ENCODE measurements at places on chromosomes 3 and 15.
A peak's percentile ranks its signal among the peaks of the same experiment; 100 is the strongest.

DNA sequence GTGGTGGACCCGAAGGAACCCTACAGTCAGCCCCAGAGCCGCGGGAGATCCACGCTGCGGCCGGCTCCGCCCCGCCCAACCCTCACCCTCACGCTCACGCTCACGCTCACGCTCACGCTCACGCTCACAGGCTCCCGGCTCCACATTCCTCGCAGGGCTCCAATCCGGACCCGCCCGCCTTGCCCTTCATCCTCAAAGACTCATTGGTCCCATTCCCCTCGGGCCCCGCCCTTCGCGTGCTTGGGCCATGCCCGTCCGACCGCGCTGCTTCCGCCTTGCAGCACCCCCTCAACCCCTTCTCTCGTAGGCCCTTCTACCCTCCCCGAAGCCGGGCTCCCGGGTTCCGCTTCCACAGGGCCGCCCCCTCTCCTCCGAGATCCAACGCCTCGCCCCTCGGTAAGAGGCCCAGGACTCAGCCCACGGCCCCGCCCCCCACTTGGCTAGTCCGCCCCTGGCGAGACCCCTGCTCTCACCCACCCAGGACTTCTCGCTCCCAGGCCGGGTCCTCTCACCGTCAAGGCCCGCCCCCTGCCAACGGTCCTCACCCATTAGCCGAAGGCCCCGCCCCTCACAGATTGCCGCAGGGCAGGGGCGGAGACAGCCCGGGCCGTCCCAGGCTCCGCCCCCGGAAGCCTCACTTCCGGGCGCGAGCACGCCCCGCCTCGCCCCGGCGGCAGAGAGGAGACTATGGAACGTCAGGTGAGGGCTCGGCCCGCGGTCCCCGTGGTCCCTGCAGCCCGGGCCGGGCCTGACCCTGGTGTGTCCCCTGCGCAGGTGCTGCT, at the start of gene APEH:
TSS of gene APEH (plus strand) at position 637 of the 782 bp plus-strand sequence. CDS start at position 688, 51 bp downstream.
- peak; percentile 92 for DNase-seq

DNA sequence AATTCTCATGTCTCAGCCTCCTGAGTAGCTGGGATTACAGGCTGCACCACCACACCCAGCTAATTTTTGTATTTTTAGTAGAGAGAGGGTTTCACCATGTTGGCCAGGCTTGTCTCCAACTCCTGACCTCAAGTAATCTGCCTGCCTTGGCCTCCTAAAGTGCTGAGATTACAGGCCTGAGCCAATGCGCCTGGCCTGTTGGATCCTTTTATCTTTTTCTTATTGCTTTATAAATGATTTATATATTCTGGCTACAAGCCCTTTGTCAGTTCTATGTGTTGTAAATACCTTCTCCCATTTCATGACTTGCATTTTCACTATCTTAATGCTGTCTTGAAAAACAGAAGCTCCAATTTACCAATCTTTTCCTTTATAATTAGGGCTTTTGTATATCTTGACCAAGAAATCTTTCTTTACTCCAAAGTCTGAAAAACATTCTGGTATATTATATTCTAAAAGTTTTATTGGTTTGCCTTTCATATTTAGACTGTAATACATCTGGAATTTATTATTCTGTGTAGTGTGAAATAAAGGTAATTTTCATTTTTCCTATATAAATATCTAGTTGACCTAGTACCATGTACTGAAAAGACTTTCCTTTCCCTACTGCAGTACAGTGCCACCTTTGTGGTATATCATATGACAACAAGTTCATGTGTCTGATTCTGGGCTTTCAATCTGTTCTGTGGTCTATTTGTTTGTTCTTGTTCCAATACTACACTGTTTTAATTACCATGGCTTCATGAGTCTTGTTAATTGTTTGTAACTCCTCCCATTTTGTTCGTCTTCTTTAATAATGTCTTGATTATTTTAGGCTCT, 52.9 kb upstream of the RNU6-1 start:
- no peak for DNase-seq

- no peak for DNase-seq
Measured at GRCh38 chr15:48803877-48804276, 7.0 kb downstream of the CEP152 start.

GRCh38 chr3:138458774-138459499, 24.5 kb downstream of the ESYT3 start:
- no peak for DNase-seq

DNA sequence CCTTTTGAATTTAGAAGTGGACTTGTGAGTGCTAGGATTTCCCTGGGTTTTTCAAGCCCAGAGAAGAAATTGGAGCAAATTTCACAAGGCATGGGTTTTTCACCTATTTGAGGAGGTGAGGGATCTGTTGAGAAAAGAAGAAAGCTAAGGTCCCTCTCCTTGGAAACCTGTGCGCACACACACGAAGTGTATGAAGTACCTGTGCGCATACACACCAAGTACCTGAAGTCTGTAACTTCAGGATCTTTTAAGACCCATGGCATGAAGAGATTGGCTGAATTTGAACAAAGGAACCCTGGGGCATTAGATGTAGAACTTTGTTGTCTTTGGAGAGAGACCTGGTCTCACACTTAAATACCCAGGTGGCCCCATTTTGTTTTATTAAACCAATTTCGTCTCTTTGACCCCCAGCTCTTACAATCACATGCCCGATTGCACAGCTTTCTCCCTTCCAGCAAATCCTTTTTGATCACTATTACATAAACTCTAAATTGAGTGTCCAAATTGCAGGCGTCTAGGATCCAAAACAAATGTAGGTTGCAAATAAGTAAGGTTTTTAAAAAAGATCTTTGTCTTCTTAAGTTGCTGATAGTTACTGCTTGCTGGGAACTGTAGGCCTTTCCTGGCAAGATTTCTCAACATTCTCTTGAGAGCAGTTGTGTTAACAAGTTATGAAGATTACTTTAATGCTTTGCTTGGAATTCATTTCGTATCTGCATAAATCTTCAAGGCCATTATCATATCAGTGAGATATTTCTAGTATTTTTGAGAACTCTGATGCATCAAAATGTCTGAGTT, 64.3 kb downstream of the CMTM8 start:
- DNase-seq = no peak

DNA sequence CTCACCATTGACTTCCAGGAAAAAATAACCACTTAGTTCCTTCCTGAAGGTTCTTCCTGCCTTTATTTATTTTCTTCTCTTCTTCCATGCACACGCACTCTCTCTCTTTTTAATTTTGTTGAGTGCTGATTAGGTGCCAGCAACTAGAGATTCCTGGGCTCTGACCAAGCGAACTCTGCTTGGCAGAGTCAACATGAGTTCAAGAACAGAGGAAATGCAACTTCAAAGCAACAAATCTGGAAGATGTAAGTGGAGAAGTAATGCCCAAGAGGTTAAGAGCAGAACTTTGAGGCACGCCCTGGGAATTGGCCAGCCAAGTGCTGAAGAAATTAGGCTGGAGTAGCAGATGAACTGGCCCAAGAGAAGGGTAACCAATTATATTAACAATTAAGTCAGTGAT, 8.5 kb downstream of the ERC2 start:
- DNase-seq = no peak

GRCh38 chr15:29131840-29132420, 137.7 kb downstream of the NSMCE3 start:
- DNase-seq = no peak

DNA sequence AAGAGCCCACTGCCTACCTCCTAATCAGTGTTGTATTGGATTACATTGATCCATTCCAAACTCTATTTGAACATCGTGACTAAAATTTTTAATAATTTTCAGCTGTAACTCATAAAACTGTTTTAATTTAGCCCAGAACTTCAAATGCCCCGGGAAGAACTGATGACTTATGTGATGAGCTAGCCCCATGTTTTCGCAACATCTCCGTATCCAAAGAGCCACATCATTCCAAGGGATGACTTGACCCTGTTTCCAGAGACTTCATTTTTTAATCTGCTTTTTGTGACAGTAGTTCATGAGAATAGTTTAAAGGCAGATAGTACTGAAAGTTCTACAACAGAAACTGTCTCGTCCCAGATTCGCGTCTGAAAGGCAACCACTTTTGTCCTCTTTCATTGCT, 97.4 kb downstream of the STAC start:
- no peak for DNase-seq

GRCh38 chr15:45648521-45649200, 13.8 kb downstream of the SQOR start:
- no peak for DNase-seq

DNA sequence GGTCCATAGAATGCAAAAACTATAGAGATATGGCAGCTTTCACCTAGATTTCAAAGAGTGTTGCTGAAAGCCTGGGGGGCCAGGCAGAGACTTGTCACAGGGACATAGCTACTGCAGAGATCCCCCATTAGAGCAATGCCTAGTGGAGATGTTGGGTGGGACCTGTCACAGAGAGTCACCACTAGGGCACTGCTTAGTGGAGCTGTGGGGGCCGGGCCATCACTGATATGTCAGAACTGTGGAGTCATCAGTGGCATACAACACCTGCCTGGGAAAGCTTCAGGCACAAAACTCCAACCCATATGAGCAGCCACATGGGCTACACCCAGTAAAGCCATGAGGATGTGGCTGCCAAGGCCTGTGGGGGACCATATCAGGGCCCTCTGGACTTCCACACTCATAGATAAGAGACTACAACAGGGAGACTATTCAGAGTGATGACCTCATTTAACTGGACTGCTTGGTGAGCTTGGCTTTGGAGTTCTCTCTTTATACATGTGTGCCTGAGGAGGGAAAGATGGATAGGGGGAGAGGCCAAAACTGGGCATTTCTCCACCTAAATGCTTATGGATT, 176.3 kb downstream of the ZNF621 start:
- no peak for DNase-seq

DNA sequence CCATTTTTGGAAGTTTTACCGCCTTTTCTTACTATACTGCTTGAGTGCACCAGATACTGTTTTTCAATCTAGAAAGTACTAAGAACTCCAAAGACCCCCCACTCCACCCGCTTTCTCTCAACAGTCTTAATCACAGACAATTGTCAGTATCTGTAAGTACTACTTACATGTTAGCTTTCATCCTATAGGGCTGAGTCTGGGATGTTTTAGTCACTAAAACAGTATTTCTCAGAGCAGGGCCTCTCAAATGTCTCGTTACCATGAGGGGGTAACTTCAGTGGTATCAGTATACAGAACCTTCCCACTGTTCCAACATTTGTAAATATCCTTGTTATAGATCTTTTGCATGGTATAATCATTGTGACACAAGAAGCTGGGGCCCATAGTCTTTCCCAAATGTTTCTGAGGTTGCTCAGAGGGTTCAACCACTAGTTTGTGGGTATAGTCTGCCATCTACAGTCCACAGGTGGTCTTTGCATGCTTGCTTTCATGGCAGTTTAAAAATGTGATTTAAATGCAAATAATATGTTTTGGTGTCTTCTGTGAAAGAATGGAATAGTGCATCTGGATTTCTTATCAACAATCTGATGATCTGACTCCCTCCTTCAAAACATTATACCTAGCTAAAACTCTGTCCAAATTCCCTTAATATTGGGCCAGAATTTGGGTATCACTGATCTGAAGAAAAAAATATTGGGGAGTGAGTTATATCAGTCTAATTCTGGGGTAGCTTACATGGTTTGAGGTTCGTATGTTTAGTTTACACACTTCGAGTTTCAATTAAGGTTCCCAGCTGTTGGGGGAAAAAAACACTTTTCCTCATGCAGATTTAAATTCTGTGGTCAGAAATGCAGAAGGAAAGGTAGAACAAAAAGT, 18.0 kb upstream of the DNAJC13 start:
- no peak for DNase-seq

- no peak for DNase-seq
Measured at GRCh38 chr3:147655236-147655635, 246.1 kb downstream of the ZIC1 start.

DNA sequence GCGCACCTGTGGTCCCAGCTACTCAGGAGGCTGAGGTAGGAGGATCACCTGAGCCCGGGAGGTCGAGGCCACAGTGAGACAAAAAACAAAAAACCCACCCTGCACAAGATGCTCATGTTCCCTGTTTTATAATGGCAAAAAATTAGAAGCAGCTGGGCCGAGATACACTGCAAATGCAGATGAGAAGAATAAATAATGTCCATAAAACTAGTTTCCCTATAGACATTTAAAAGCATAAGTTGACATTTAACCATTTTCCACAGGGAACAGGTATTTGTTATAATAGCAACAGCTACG, 537 bp upstream of the SCAP start:
- no peak for DNase-seq

DNA sequence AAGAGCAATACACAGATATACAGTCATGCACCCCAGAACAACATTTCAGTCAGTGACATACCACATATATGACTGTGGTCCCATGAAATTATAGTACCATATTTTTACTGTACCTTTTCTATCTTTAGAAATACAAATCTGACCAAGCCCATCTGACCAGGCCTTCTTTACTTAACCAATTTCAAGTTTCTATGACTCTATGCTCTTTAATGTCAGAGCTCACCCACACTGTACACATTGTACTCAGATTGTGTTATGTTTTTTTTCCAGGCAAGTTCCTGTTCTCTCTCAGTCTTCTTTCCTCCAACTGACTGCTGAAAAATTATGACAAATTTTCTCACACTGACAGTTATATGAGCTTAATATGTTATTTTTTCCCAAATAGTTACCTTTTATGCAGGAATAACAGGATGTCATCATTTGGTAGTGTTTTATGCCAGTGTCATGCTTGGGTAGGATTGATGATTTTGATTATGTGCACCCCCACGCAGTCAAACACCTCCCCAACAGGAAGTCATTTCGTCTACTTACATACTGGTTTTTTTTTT, 8.0 kb upstream of the CBLB start:
- DNase-seq = no peak

GRCh38 chr3:78738833-78739232, 1029.0 kb downstream of the ROBO1 start:
- DNase-seq = no peak

GRCh38 chr15:81002009-81002330, 1.2 kb downstream of the TLNRD1 start:
- no peak for DNase-seq

GRCh38 chr3:5195605-5196004, 8.1 kb downstream of the EDEM1 start:
- DNase-seq = no peak

DNA sequence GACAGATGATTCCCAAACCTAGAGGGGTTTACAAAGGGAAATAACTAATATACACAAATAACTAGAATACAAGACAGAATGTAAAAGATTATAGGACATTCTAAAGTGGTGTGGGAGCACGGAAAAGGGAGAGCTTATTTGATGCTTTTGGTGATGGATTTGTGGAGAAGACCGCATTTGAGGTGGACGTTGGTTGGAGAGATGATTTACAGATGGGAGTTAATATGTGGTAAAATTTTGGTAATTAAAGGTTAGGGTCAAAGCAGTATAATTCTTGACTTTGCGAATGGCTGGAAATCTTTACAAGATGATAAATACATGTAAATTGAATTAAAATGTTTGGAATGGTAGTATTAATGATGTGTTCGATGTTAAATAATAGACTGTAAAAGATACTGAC, 1.2 kb downstream of the KNL1 start:
- DNase-seq = no peak

GRCh38 chr15:25733856-25734679, 129.1 kb downstream of the ATP10A start:
- DNase-seq = no peak

- no peak for DNase-seq
Measured at GRCh38 chr3:13171704-13172643, 98.7 kb upstream of the IQSEC1 start.
